ENCODE measurements at places on chromosomes 2 and 18.

GRCh38 chr2:106159866-106160785, 34.0 kb downstream of the UXS1 start:
- DNase-seq = no peak

GRCh38 chr2:101556033-101556459, 81.1 kb upstream of the RFX8 start:
- DNase-seq = no peak

GRCh38 chr2:238114851-238115660, 14.9 kb downstream of the ESPNL start:
- DNase-seq = no peak

GRCh38 chr2:227414846-227415245, 27.1 kb upstream of the SCYGR1 start:
- DNase-seq = peak; percentile 13

DNA sequence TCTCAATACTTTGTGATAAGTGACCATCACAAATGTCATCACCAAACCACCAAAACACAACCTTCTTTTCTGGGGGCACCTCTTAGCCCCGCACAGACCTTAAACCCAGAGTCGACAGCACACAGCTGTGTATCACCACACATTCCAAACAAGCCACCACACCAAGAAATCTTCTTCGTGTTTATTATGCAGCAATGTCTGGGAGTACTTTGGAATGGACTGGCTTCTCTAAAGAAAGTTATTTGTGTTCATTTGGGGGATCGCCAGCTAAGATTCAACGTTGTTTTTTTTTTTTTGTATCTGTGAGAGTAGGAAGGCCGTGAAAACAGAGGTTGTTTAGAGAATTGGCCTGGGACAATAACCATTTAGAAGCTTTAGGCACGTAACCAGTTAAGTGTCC, 1.1 kb upstream of the MTA3 start:
- no peak for DNase-seq

- DNase-seq = no peak
Measured at GRCh38 chr18:47915229-47915628, 15.2 kb downstream of the SMAD2 start.

DNA sequence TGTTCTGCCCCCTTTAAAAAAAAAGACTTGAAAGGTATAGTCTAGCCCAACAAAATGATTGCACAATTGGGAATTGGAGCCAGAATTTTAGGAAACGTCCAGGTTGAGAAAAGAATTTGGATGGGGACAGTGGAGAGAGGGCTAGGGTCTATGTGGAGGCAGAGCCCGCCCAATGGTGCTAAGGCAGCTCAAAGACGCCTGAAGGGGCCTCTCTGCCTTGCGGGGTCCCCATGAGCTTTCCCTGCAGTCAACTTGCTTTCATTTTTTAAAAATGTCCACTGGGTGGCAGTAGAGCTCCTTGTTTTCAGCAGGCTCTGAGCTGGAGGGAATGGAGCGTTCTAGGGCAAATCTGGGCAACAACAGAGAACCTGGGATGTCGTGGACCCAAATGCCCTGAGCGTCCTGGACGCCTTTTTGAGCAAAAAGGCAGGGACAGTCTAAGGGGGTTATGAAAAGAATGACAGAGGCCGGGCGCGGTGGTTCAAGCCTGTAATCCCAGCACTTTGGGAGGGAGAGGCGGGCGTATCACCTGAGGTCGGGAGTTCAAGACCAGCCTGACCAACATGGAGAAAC, 40.2 kb upstream of the ITM2C start:
- DNase-seq = peak; percentile 73

GRCh38 chr18:22488554-22488953, 70.8 kb upstream of the CTAGE1 start:
- no peak for DNase-seq

DNA sequence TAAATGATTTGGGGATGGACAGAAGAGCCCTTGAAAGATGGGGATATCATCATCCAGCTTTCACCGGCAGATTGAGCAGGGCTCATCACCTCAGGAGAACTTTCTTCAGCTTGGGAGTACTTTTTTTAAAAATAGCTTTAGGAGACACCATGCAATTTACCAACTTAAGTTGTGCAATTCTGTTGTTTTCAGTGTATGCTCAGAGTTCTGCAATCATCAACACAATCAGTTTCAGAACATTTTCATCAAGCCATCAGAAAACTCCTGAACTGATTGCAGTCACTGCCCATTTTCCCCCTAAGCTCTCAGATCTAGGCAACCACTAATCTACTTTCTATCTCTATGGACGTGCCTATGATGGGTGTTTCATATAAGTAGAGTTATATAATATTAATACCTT, 117.7 kb downstream of the CRIM1 start:
- no peak for DNase-seq

- no peak for DNase-seq
Measured at GRCh38 chr18:46393230-46393629, 263.8 kb downstream of the LOXHD1 start.

- no peak for DNase-seq
Measured at GRCh38 chr2:31270822-31271231, 36.9 kb downstream of the EHD3 start.

DNA sequence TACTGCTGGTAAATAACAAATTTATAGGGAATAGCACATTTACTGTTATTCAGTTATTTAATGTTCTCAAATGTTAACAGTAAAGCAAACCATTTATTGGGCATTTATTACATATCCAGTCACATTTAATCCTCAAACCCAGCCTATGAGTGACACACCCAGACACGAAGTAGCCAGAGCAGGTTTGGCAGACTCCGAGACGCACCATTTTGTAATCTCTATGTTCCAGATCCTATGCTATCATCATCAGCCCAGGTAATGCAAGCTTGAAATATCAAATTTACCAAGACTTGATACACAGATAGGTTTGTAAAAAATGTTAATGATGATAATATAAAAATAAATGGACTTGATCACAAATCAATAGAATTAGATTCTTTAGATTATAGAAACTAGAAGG, 131.1 kb downstream of the IKZF2 start:
- DNase-seq = no peak

DNA sequence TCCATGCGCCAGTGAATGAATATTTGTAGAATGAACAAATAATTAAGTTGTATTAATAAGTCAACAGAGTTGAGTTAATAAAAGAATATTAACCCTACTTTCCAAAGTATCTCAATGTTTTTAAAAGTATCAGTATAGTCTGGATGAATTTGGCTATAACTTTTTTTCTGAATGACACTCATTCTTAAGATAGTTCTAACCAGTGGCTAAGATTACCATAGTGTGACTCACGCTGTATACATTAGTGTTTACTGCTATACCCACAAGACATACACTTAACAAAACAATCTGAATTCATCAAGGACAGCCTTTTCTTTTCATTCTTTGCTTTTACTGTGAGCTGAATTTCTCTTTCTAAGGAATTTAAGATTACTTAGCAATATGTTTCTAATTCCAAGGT, 77.0 kb upstream of the PDE1A start:
- DNase-seq = no peak

DNA sequence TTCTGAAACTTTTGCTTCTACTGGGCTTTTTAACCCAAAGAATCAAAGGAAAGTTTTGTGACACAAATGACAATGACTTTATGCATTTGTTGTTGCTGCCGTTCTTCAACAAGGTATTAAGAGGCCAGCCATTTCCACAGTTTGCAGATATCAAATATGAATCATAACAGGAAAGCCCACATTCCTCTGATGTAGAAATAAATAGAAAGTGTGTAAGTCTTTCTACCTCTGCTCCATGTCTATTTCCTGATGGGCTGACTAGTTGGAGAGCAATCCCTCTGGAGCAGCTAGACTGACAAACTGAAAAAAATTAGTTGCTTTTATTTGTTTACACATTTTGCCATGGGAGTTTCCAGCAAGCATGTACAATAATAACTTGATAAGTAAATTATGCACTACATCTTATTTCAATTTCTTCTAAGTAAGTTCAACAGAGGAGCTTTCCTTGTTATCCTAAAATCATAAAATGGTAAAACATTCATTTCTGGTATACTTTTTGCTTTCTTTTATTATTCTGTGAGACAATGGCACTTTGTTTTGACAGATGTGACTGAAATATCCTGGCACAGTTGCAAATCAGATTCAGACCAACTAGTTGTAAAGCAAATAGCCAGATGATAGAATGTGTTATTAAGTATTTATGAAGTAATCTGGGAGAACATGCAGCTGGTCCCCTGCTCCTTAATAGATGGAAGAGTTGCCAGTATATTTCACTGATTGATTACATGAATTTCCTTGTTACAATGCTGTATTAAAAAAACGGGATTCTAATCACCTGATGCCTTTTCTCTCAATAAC, 266.7 kb downstream of the METTL4 start:
- peak; percentile 40 for DNase-seq

DNA sequence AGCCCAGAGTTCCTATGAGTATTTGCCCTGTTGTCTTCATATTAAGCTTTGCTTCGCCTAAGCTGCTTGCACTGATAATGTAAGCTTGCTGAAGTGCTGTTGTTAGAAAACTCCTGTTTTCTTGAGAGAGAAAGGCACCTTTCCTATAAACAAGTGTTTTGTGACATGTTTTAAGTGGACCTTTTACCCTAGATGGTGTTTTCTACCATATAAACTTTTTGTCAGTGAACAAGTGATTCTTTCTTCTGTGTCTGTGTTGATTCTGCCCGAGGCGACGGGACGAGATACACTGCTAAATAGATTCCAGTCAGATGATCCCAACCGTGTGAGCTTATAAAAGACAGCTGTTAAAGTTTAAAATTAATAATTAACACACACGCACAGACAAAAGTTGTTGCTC, 24.1 kb downstream of the CABLES1 start:
- DNase-seq = no peak

- peak; percentile 84 for DNase-seq
Measured at GRCh38 chr2:178426388-178426787, 24.6 kb downstream of the PRKRA start.

DNA sequence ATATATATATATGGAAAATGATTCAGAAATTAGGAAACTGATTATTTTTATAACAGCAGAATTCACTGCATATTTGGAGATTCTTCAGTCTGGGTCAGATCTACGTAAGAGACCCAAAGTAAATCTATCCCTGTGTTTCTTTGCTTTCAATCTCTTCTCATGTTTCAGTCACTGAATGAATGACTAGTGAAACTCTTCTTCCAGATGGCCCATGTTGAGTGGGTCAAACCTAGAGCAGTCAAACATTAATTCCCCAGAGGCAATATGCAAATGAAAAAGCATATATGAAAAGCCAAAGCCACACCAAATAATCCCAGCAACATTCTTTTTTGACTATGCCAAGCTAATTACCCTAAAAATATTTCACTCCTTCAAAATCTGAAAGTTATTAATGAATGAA, 317.3 kb downstream of the RBM43 start:
- DNase-seq = no peak

DNA sequence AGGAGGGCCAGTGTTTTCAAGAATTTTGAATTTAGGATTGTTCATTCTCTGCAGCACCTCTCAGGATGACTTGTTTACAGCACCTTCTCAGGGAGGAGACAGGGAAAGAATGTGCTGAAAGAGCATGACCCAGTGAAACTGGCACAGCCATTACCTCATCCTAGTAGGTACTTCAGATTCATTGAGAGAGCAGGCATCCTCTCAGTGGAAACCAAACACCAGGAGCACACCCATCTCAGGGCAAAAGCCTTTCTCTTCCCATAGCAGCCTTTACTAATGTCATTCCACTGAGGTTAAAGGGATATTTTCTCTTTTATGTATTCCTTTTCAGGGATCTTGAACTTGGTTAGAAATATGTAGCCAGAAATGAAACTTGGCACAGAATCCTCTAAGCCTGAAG, 2.6 kb downstream of the MAP2 start:
- no peak for DNase-seq

- DNase-seq = no peak
Measured at GRCh38 chr18:67531929-67532328, 15.4 kb upstream of the DSEL start.

DNA sequence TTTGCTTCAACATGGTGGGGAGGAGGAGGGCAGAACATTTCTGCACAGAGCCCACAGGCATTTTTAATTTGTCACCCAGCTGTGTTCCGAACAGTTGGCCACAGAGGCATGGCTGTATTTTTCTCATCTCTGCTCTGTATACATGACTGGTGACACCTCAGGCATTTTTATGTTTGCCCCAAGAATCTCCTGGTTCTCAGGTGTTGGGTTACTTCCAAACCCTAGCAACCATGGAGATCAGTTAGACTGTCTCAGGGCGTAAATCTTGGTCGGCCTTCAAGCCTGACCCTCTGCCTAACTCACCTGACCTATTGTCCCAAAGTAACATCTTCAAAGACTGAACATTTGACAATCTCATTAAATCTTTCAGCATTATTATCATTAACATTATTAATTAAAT, 100.0 kb downstream of the ABCA12 start:
- DNase-seq = no peak

- no peak for DNase-seq
Measured at GRCh38 chr2:197946562-197946961, 142.2 kb downstream of the PLCL1 start.

DNA sequence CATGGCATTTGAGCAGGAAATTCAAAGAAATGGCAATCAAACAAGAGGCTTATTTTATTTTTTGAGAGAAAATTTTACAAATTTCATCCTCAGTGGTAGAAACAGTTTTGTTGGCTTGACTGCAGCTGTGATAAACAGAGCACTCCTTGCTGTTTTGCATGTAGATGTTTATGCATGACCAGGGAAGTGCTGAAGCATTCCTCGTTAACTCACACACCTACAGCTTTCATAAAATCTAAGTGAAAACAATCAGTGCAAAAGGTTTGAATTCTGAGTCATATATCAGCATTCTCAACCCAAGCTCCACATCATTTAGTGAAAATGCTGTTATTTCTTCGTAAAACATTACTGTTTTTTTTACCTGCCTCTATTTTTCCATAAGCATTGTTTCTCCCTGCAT, 146.6 kb upstream of the CCDC68 start:
- DNase-seq = no peak

- no peak for DNase-seq
Measured at GRCh38 chr18:25057491-25058050, 294.4 kb downstream of the ZNF521 start.

- DNase-seq = no peak
Measured at GRCh38 chr2:105882341-105882740, 137.6 kb downstream of the NCK2 start.

- DNase-seq = peak; percentile 8
Measured at GRCh38 chr2:56474412-56475158, 290.8 kb downstream of the CCDC85A start.

- DNase-seq = peak; percentile 93
Measured at GRCh38 chr18:48621240-48621639, 82.4 kb downstream of the CTIF start.

- no peak for DNase-seq
Measured at GRCh38 chr18:54052732-54053429, 171.6 kb downstream of the MBD2 start.

DNA sequence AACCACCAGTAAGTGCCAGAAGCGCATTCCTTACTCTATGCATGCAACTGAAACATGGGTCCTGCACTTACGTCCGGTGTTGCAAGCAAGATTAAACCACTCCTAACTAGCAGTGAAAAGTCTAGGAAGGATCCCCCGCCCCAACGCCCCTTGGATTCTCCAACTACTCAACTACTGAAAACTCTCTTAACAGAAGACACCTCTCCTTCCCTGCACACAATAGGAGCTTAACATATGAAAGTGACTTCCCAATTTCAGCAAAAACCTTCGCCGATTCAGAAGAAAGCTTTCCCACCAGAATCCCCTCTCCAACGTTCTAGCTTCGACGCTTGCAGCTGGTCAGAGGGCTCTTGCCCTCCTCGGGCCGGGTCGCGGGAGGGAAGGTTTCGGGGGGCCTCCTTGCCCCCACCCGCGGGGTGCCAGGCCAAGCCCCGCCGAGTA, 578 bp downstream of the IWS1 start:
- peak; percentile 37 for DNase-seq

Measured in HT1080 (cell line).